Effector memory CD8-positive, alpha-beta T cell (primary cell): ENCODE measurements at places on chromosomes 11 and 22.

DNA sequence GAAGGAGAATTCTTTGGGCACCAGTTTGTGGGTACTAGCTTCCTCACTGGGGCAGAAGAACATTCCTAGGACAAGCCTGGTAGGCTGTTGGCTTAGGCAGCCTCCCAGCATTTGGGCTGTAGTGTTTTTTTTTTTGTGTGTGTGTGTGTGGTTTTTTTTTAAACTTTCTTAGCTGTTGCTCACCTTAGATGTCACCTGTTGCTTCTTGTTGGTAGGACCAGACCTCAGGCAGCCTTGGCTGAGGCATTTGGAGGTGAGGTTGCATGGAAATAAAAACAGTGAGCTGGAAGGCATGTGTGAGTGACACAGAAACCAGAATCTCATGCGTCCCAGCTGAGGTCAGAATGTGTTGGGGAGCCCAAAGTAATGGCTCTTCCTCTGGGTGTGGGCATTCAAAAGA, 21.3 kb downstream of the AMPD3 start:
- H3K27me3 ChIP-seq = no peaks in the 10 kb centered on the region
- H3K4me3 ChIP-seq = no peak overlapping the region
- peaks cover 37% of the 10 kb centered on the region for H3K4me1 ChIP-seq
- peaks cover 13% of the 10 kb centered on the region for H3K36me3 ChIP-seq
- peak overlapping the region; percentile 86 for H3K27ac ChIP-seq
- DNase-seq = no peak

DNA sequence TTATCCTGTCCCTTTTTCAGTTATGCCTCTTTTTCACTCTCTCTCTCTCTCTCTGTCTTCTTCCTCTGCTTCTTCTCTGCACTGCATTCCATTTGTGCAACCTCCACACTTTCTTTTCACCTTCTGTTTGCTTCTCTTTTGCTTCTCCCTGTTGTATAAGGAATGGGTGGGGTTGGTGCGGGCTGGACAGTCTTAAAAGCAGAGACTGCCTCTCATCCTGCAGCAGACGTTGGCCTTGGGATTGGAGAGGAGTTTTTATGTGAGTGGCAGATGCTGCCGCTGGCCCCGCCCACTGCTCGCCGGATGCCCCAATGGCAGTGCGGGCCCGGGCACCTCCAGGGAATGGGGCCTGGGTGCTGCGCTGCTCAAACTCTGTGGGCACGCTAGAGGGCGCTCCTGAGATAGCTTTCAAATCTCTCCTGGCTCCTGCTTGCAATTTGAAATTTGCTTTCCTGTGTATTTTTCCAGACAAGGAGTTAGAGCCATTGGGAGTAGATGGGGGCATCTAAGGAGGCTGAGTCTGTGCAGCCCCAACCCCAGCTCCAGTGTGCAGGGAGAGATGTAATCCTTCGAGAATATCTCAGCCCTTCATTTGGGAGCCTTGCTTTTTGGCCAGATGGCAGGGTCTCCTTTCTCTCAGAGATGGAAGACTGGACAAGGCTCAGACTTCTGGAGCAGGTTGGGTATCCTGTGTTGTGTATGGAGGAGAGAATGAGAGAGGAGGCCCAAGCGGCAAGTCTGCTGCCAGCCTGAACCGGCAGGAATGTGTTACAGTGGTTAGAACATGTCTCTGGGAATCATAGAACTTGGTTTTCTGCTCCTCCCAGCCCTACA, 81.2 kb downstream of the GRAMD1B start:
- no peaks in the 10 kb centered on the region for H3K27me3 ChIP-seq
- DNase-seq = peak; percentile 52
- H3K36me3 ChIP-seq = no peaks in the 10 kb centered on the region
- H3K4me3 ChIP-seq = no peak overlapping the region
- H3K27ac ChIP-seq = no peak overlapping the region

- H3K27ac ChIP-seq = peak overlapping the region; percentile 65
- H3K4me3 ChIP-seq = no peak overlapping the region
- H3K4me1 ChIP-seq = peaks cover 7% of the 10 kb centered on the region
- H3K36me3 ChIP-seq = peaks cover 4% of the 10 kb centered on the region
- DNase-seq = no peak
These were observed 34.9 kb upstream of the PCF11 start for GRCh38 chr11:83122050-83122449.

GRCh38 chr22:37996515-37997246, 12.3 kb upstream of the SOX10 start:
- DNase-seq = no peak
- no peaks in the 10 kb centered on the region for H3K36me3 ChIP-seq
- no peaks in the 10 kb centered on the region for H3K27me3 ChIP-seq
- H3K4me3 ChIP-seq = peak overlapping the region; percentile 64
- H3K27ac ChIP-seq = peak overlapping the region; percentile 97

GRCh38 chr11:13668957-13669521, 571 bp downstream of the FAR1 start:
- peak; percentile 52 for DNase-seq
- peaks cover 14% of the 10 kb centered on the region for H3K36me3 ChIP-seq
- peaks cover 38% of the 10 kb centered on the region for H3K4me1 ChIP-seq
- H3K4me3 ChIP-seq = peak overlapping the region; percentile 100
- H3K27ac ChIP-seq = peak overlapping the region; percentile 98
